ENCODE measurements at places on chromosomes 16 and 17.

DNA sequence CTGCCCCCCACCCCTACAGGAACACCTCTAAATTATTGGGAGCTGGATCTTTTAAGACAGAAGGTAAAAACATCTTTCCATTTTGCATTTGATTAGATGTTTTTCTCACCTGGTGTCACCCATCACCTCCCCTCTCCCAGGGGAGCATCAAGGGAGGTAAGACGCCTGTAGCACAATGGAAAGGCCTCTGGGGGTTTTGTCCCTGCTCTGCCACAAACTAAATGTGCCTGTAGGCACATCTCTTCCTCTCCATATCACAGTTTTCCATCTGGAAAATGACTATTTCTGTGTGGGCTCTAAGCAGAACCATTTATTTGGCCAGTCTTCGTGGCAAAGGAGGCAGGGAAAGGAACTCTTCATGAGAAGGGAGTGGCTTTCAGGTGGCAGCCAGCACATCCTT, 76.6 kb downstream of the GNAO1 start:
- no peak for DNase-seq

DNA sequence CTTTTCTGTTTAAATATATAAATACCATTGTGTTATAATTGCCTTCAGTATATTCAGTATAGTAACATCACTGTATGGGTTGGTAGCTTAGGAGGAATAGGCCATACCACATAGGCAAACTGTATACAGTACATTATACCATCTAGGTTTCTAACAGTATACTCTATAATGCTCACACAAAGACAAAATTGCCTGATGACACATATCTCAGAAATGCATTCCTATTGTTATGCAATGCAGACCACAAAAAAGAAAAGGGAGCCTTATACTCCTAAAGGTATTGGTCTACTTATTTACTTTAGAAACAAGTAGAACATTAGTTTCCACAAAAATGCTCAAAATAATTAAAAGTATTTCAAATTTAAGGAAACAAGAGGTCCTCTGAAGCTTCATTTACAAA, 47.9 kb downstream of the SETD6 start:
- peak; percentile 7 for DNase-seq

DNA sequence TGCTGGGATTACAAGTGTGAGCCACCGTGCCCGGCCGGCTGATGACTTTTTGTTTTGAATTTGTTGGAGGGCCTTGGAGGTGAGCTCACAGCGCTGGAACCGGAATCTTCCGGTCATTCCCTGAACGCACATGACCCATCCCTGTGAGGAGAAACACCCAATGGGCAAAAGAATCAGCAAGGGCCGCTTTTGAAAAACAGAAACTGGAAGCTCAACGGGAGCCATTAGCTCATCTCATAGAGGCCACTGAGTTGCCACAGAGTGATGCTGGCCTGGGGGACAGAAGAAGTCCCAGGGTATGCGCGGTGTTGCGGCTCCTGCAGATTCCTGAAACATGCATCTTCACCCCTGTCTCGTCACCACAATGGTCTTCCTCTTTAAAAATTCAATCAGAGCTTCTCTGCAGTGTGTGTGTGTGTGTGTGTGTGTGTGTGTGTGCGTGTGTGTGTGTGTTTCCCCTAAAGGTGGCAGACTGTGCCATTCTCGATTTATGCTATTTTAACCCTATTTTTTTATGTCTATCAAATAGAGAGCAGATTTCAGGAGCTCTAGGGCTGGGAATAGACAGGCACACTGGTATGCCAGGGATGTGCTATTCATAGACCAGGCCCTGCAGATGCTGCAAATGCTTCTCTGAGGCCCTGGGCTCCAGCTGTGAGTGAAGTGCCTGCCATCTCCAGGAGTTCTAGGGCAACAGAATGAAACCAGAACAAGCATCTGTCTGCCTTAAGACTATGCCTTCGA, 68.3 kb downstream of the MARCHF10 start:
- no peak for DNase-seq

DNA sequence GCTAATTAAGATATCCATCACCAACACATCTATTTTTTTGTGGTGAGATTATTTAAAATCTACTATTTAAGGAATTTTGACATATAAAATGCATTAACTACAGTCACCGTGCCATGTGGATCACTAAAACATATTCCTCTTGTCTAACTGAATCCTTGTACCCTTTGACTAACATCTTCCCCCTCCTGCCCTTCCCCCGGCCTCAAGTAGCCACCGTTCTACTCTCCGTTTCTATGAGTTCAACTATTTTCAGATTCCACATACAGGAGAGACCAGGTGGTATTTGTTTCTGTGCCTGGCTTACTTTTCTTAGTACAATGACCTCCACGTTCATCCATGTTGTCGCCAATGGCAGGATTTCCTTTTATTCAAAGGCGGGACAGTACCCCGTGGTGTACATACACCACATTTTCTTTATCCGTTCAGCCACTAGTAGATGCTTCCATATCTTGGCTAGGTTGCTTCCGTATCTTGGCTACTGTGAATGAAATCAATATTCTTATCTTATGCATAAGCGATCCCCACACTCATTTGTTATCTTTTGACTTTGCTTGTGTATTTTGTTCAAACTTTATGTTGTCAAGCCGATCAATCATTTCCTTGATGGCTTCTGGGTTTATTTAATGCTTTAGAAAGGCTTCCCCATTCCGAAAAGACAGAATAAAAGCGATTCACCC, 134.7 kb downstream of the KCNJ12 start:
- DNase-seq = no peak

- DNase-seq = peak; percentile 84
These were observed 16.0 kb downstream of the SOX8 start for GRCh38 chr16:997440-998051.

- DNase-seq = peak; percentile 19
These were observed 28.5 kb upstream of the KDM8 start for GRCh38 chr16:27174798-27175197.

GRCh38 chr17:63525190-63525946, 2.2 kb downstream of the KCNH6 start:
- no peak for DNase-seq

DNA sequence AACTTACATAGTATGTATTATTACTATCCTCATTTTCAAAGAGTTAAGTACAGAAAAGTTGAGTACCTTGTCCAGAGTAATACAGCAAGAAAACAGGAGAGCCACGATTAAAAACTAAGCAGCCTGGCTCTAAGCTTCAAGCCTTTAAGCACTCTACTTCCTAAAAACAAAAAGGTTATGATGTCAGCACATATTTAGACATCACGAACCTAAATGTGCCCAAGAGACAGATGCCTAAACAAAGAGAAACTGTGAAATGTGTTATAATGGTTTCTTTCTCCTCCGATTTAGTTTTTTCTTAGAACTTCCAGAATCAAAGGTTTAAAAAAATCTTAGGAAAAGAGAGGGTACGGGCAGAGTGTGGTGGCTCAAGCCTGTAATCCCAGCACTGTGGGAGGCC, 151.0 kb downstream of the VPS53 start:
- DNase-seq = no peak

DNA sequence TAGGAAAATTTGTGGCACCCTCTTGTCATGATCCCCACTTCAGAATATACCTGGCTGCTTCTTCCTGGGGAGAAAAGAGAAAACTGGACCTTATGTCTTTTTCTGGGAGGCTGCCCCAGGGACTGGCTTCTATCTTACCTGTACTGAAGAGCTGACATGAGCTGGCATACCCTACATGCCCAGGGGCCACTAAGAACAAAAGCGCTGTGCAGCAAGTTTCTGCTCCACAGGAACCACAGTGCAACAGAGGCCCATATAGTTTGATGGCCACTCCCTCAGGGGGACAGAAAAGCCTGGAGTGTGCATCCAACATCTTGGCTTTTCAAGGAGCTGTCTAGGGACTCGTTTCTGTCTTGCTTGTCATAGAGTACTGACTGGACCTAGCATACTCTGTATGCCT, 96.8 kb upstream of the NACA2 start:
- no peak for DNase-seq

DNA sequence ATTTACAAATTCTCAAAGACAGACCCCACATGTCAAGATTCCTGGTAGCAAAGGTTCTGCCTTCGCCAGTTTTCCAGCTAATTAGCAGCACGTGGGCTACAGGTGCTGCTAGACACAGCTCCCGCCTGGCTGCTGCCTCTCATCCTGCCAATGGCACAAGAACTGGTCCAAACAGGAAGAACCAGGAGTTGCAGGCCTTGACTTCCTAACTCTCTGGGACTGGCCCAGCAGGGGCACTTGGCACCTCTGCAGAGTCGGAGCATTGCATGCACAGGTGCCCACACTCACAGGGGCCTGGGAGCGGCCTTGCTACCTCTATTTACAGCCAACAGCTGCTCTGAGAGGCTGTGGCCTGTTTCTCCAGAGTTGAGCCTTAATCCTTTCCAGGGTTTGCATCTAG, 39.6 kb downstream of the TK2 start:
- DNase-seq = no peak

DNA sequence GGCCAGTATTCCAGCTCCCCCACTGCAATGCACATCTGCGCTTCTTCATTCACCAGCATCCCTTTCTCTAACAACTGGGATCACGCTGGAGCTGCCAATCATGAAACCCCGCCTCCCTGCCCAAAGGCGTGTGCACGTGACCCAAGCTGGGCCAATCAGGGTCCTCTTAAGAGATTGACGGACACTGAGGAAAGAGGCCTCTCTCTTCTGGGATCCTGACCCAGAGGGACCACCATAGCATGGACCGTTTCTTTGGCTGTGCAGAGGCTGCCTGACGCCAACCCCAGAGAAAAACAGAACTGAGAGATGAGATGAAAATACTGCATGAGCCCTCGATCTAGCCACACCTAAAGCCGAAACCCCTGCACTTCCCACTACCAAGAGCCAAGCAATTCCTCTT, 32.0 kb downstream of the COTL1 start:
- DNase-seq = no peak
